ENCODE measurements at places on chromosomes 1 and 21. TPM values are rescaled to one million over a fixed set of nuclear protein-coding genes. Genes with fewer than 3 reads are reported as not detected.

CRB1 gene
- total RNA-seq = not detected

ARMH1 gene
- total RNA-seq = 4.6 TPM

HRNR gene
- total RNA-seq = not detected

OLFML3 gene
- total RNA-seq = 1.9 TPM

PPIAL4G gene
- not detected for total RNA-seq

S1PR1 gene
- total RNA-seq = 0.27 TPM

GMEB1 gene
- total RNA-seq = 29.2 TPM

SLC44A5 gene
- total RNA-seq = 10.9 TPM

NHLH2 gene
- 2.1 TPM for total RNA-seq

MANEAL gene
- total RNA-seq = 9.0 TPM

OR2W3 gene
- 0.29 TPM for total RNA-seq

TP73 gene
- total RNA-seq = 3.3 TPM

PDC gene
- not detected for total RNA-seq

JTB gene
- 63.6 TPM for total RNA-seq

GFI1 gene
- 0.27 TPM for total RNA-seq

JAM2 gene
- total RNA-seq = 4.0 TPM

KRTAP21-2 gene
- not detected for total RNA-seq

SLC16A4 gene
- 0.68 TPM for total RNA-seq

PRAMEF25 gene
- not detected for total RNA-seq

NFASC gene
- total RNA-seq = 31.6 TPM

FMO2 gene
- not detected for total RNA-seq

CLEC20A gene
- total RNA-seq = 0.40 TPM

Data from endodermal cell (in vitro differentiated cells).